Stromal cell of bone marrow (primary cell): ENCODE measurements at places on chromosomes 13 and 19.

DNA sequence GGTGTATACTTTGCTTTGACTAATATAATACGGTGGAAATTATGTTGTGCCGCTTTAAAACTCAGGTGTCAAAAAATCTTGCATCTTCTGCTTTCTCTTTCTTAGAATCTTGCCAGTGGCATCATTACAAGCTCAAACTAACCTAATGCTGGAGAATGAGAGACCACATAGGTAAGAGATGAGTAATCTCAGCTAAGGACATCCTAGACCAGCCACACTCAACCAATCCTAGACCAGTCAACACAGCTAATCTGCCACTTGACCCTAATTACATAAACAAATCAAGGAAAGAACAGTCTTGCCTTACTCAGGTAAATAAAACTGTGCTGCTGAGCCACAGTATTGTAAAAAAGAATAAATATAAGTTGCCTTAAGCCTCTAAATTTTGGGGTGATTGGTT is 1323.9 kb upstream of the SPRY2 start:
- no peak for DNase-seq

DNA sequence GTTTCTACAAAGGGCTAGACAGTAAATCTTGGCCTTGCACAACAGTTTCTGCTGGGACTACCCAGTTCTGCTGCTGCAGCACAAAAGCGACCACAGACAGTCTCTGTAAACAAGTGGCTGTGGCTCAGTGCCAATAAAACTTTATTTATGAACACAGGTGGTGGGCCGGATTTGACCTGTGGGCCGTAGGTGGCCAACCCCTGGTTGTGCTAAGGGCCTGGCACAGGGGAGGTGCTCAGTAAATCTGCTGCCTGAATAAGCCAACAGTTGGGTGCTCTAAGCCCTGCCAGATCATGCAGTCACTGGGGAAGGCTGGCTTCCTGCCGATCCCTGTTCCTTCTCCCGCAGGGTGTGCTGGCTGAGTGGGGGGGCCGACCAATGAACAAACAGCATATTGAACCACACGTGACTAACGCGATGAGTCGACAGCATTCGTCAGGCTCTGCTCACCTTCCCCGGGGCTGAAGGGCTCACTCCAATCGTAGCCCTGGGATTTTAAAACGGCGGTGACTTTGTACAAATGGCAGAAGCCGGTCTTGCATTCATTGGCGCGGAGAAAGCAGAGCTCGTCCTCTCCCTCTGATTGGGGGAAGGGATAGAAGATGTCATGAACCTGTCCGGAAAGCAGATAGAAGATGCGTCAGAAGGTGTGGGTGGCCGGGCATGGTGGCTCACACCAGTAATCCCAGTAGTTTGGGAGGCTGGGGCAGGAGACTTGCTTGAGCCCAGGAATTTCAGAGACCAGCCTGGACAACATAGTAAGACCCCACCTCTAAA is 24.3 kb upstream of the MYDGF start:
- DNase-seq = peak; percentile 83

- DNase-seq = no peak
These were observed 8.7 kb downstream of the UCHL3 start for GRCh38 chr13:75558145-75558840.

GRCh38 chr13:112842931-112843391 is 126.1 kb upstream of the MCF2L start:
- DNase-seq = no peak

GRCh38 chr19:15479391-15480345 is at the start of gene PGLYRP2:
Gene PGLYRP2 (minus strand): TSS chr19:15479501. CDS start chr19:15479371, 130 bp downstream.
- no peak for DNase-seq

- DNase-seq = no peak
These were observed 35.6 kb downstream of the BBC3 start for GRCh38 chr19:47195434-47195833.

- DNase-seq = no peak
These were observed 193.5 kb upstream of the NBEA start for GRCh38 chr13:34748596-34748995.
